ENCODE measurements at places on chromosomes 6 and 20.

GRCh38 chr6:139204978-139205377 is 70.1 kb downstream of the HECA start:
- H3K4me1 ChIP-seq = no peaks in the 10 kb centered on the region
- H3K27ac ChIP-seq = no peak overlapping the region
- no peaks in the 10 kb centered on the region for H3K27me3 ChIP-seq
- H3K36me3 ChIP-seq = no peaks in the 10 kb centered on the region

DNA sequence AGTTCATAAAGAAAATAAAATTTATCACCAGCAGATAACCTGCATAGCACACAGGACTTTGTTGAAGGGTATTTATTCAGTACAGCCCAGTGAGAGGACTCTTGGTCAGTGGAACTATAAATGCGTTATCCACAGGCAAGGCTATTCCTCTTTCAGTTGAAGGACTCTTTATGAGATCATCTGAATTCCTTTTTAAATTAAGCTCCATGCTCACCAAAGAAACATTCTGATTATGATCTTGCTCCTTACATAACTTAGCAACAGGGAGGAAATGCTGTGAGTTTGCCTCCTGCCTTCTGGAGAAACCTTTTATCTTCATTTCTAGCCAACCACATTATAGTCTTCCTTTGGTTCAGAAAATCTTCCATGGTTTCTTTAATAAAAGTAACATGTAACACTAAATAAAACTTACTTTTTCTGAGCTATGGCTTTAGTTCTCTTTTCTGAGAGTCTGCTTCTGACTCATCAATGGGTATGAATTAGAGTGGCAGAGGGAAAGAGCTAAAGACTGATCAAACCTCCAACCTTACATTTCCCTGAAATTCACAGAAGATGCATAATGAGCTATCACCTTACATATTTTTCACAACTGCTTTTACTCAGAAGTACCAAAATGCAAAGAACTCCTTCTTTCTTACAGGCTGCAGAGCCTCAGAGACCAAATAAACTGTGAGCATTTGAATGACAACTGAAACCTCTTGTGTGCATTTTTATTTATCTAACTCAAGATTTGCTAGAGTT is 267.2 kb downstream of the ADGRG6 start:
- no peak overlapping the region for H3K27ac ChIP-seq
- H3K4me1 ChIP-seq = peaks cover 16% of the 10 kb centered on the region
- DNase-seq = no peak
- no peaks in the 10 kb centered on the region for H3K36me3 ChIP-seq

DNA sequence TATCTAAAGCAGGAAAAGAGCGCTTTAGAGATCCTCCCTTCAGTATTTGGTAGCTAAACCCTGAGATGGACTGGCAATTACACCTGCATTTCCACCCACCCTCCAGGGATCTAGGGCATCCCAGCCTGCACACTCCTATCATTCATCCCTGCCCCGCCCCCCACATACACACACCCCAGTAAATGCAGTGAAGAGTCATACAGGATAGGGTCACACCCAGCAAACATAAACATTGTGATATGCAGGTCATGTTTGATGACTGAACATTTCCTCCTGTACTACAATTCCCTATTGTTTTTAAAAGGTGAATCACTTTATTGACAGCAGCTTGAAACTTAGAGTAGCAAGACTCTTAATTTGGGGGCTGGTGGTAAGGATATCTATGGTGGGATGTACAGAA is 112.9 kb downstream of the FOXO3 start:
- no peak for DNase-seq
- H3K4me1 ChIP-seq = peaks cover 93% of the 10 kb centered on the region
- H3K36me3 ChIP-seq = no peaks in the 10 kb centered on the region
- H3K4me3 ChIP-seq = no peak overlapping the region
- no peak overlapping the region for H3K27ac ChIP-seq

DNA sequence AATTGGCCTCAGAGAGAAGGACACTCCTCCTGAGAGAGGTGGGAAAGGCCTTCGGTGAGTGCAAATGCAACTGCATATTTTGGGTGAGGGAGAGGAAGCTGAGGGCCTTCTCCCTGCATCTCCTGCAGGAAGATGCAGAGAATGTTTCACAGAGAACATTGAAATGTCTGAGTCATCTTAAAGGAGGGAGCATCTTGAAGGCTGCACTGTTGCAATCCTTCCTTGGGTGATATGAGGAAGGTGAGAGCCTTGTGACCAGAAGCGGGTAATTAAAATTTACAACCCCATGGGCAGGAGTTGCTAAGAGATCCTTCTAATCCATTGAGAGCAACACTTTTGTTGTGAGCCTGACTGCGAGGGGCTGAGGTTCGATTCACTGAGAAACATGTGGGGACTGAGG is 375.7 kb upstream of the MARCKS start:
- no peaks in the 10 kb centered on the region for H3K36me3 ChIP-seq
- no peak overlapping the region for H3K27ac ChIP-seq
- no peak for DNase-seq
- H3K4me3 ChIP-seq = no peak overlapping the region
- H3K4me1 ChIP-seq = no peaks in the 10 kb centered on the region

- H3K4me1 ChIP-seq = no peaks in the 10 kb centered on the region
- H3K4me3 ChIP-seq = no peak overlapping the region
- no peaks in the 10 kb centered on the region for H3K27me3 ChIP-seq
- no peak for DNase-seq
Observed at GRCh38 chr6:11684901-11685480, 93.6 kb downstream of the ADTRP start.

GRCh38 chr20:4216142-4216735 is 200.9 kb upstream of the RNF24 start:
- no peak overlapping the region for H3K4me3 ChIP-seq
- no peaks in the 10 kb centered on the region for H3K27me3 ChIP-seq
- no peak for DNase-seq
- H3K36me3 ChIP-seq = no peaks in the 10 kb centered on the region
- H3K4me1 ChIP-seq = no peaks in the 10 kb centered on the region
- H3K27ac ChIP-seq = no peak overlapping the region

GRCh38 chr20:58277578-58278472 is 31.7 kb upstream of the RAB22A start:
- no peaks in the 10 kb centered on the region for H3K27me3 ChIP-seq
- no peak for DNase-seq
- no peak overlapping the region for H3K4me3 ChIP-seq

DNA sequence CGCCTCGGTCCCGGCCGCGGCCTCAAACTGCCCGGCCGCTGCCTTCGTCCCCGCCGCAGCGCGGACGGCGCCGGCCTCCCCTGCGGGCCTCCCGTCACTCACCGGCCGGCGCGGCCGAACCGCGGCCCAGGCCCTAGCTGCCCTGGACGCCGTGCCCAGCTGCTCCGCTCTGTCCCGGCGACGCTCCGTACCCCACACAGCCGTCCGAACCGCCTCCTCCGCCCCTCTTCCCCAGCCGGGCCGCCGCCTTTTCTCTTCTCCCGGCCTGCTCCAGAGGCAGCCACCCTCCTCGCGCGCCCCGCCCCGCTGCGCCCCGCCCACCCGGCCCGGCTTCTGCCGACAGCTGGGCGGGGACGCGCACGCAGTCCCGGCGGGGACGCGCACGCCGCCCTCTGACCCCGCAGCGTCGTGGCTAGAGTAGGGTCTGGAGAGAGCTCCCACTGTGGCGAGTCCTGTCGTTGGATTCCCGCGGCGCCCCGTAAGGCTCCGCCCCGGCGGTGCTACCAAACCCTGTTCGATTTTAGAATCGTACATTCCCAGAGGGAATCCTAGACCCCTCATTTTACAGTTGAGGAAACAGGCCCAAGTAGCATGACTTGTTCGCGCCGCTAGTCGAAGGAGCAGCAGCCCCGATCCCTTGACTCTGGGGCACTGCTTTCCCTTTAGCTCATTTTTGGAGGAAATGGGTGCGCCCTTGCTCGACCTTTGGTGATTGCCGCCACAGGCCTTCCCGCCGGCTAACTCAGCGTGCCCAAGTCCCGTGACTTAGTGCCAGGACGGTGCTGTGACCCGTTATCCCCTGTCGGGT is at the start of gene FBXO30:
Gene FBXO30, minus strand, starts transcription at position 295 of the 808 bp plus-strand sequence. CDS start 8,390 bp downstream, outside the sequence.
- peaks cover 13% of the 10 kb centered on the region for H3K4me1 ChIP-seq
- no peaks in the 10 kb centered on the region for H3K27me3 ChIP-seq
- H3K4me3 ChIP-seq = peak within 1 kb of the TSS; percentile 68
- peak within 1 kb of the TSS; percentile 95 for H3K27ac ChIP-seq
- peak; percentile 94 for DNase-seq
- no peaks in the 10 kb centered on the region for H3K36me3 ChIP-seq

Measured in heart left ventricle (tissue), 16 donors.